Testis (tissue), 5 donors: ENCODE measurements at places on chromosomes 6 and 20. TPM values are rescaled to one million over a fixed set of nuclear protein-coding genes. Genes with fewer than 3 reads are reported as not detected.

DNA sequence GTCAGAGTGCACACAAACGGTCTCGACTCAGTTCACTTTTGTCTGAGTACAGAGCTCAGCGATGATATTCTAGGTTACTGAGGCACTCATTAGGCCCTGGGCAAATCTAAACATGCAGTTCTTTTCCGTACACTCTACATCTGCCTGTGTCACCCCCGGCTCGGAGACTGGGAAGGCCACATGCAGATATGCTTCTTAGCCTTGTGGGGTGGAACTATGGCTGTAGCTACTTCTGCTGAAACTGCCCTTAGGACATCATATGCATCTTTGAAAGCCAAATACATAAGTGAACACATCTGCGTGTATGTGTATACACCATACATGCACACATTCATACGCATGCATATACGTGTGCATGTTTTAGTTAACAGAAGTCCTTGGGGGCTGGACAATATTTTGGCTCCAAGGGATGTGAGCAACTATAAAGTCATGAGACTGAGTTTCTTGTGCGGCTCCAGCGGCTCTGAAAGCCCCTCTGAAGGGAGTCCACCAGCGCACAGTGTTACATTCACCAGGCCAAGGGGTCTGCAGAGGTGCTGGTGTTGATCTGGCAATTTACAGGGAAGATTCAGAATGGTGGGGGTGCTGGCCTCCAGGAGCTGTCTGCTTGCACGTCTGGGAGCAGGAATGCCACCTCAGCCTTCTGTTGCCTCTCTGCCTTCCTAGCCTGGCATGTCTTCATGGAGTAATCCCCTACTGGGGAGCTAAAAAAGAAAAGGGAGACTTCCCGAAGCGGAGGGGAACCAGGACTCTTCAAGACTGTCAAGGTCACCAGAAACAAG is 31.6 kb downstream of the PSMG4 start:
- no peaks in the 10 kb centered on the region for H3K36me3 ChIP-seq
- no peaks in the 10 kb centered on the region for H3K4me1 ChIP-seq
- H3K27me3 ChIP-seq: no peaks in the 10 kb centered on the region

GRCh38 chr6:116973976-116974375 is 96.9 kb downstream of the RFX6 start:
- no peaks in the 10 kb centered on the region for H3K36me3 ChIP-seq
- no peak for DNase-seq
- no peak overlapping the region for H3K27ac ChIP-seq
- no peaks in the 10 kb centered on the region for H3K27me3 ChIP-seq
- no peak overlapping the region for H3K4me3 ChIP-seq
- H3K4me1 ChIP-seq: no peaks in the 10 kb centered on the region

- no peak for DNase-seq
- peaks cover 15% of the 10 kb centered on the region for H3K4me1 ChIP-seq
Observed at GRCh38 chr20:48722002-48722731, 105.6 kb downstream of the PREX1 start.

- no peaks in the 10 kb centered on the region for H3K27me3 ChIP-seq
- no peak for DNase-seq
- peaks cover 40% of the 10 kb centered on the region for H3K4me1 ChIP-seq
- H3K36me3 ChIP-seq: no peaks in the 10 kb centered on the region
Observed at GRCh38 chr20:47327711-47328110, 28.8 kb downstream of the ZMYND8 start.

GRCh38 chr6:170248111-170248805 is 42.6 kb downstream of the DLL1 start:
- no peaks in the 10 kb centered on the region for H3K27me3 ChIP-seq
- H3K4me3 ChIP-seq: no peak overlapping the region
- H3K27ac ChIP-seq: no peak overlapping the region
- peaks cover 4% of the 10 kb centered on the region for H3K4me1 ChIP-seq
- peak; percentile 33 for DNase-seq

- no peak for DNase-seq
- H3K4me1 ChIP-seq: no peaks in the 10 kb centered on the region
- H3K27me3 ChIP-seq: no peaks in the 10 kb centered on the region
- H3K27ac ChIP-seq: no peak overlapping the region
- H3K4me3 ChIP-seq: no peak overlapping the region
Observed at GRCh38 chr20:61588411-61589385, 336.6 kb downstream of the CDH4 start.

- no peak overlapping the region for H3K27ac ChIP-seq
- no peak for DNase-seq
- no peaks in the 10 kb centered on the region for H3K36me3 ChIP-seq
- no peaks in the 10 kb centered on the region for H3K4me1 ChIP-seq
- H3K27me3 ChIP-seq: no peaks in the 10 kb centered on the region
Observed at GRCh38 chr20:63052571-63053431, 46.0 kb upstream of the BHLHE23 start.

DNA sequence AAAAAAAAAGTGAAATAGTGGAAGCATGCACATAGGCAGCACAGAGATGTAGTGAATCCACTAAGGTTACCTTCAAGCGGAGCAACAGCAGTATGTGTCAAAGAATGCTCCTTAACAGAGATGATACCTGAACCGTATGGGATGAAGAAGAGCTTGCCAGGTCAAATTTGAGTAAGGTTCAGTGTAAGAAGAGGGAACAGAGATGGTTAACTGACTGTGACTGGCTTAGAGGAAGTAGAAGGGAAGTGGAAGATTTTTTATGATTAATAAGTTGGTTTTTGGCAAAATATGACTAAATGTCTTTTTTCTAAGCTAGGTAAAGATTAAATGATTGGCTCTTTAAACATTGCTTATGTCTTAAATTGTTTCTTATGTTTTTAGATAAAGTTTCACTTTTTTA is 52.6 kb upstream of the C20orf144 start:
- no peaks in the 10 kb centered on the region for H3K27me3 ChIP-seq
- no peak for DNase-seq
- H3K27ac ChIP-seq: no peak overlapping the region
- no peaks in the 10 kb centered on the region for H3K4me1 ChIP-seq

- H3K27me3 ChIP-seq: no peaks in the 10 kb centered on the region
- H3K36me3 ChIP-seq: no peaks in the 10 kb centered on the region
- no peak overlapping the region for H3K27ac ChIP-seq
- no peak for DNase-seq
- H3K4me1 ChIP-seq: no peaks in the 10 kb centered on the region
Observed at GRCh38 chr6:153564803-153565202, 433.7 kb upstream of the RGS17 start.

- H3K4me1 ChIP-seq: no peaks in the 10 kb centered on the region
- H3K36me3 ChIP-seq: no peaks in the 10 kb centered on the region
- H3K27me3 ChIP-seq: no peaks in the 10 kb centered on the region
- no peak overlapping the region for H3K4me3 ChIP-seq
- H3K27ac ChIP-seq: no peak overlapping the region
Observed at GRCh38 chr6:14765721-14766390, 480.0 kb upstream of the JARID2 start.

DNA sequence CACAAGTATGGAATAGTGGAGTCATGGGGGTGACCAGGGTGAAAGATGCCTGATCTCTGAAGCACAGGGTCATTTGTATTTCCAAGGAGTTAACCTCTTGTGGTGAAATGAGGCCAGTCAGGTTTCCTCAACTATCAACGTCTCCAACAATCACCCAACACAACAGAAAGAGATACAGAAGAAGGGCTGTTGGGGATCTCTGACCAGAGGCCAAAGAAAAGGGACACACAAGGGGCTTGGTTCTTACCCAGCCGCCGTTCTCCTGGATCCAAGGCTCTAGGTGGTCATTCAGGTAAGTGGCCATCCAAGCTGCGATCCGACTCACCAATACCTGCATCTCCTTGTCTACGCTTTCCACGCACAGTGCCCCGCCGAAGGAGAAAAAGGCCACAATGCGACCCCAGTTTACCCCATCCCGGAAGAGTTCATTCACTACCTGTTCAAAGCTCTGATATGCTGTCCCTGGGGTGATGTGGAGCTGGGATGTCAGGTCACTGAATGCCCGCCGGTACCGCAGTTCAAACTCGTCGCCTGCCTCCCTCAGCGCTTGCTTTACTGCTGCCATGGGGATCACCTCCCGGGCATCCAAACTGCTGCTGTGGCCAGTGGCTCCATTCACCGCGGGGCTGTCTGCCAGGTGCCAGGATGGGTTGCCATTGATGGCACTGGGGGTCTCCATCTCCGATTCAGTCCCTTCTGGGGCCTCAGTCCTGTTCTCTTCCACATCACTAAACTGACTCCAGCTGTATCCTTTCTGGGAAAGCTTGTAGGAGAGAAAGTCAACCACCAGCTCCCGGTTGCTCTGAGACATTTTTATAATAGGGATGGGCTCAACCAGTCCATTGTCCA is 1.0 kb downstream of the BCL2L1 start:
- peak overlapping the region; percentile 99 for H3K27ac ChIP-seq
- no peaks in the 10 kb centered on the region for H3K27me3 ChIP-seq
- no peaks in the 10 kb centered on the region for H3K36me3 ChIP-seq
- no peak for DNase-seq

- H3K27me3 ChIP-seq: no peaks in the 10 kb centered on the region
- H3K4me3 ChIP-seq: no peak overlapping the region
- H3K27ac ChIP-seq: peak overlapping the region; percentile 62
Observed at GRCh38 chr20:4972506-4973251, 28.6 kb downstream of the SLC23A2 start.

DNA sequence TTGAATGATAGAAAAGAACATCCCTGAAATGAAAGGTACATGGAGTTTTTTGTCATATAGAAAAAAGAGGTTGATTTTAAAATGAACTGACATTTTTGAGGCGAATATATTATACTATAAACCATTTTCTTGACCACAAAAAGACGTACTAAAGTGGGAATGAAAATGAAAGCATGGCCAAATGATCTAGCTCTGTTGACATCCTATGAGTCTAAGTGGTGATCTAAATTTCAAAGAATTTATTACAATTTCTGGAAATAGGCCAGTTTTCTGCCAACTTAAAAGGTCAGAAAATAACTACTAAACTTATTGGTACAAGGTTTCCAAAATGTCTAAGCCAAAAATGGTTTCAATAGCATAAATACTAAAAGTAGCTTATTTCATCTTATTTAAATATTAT is 536.8 kb downstream of the EYS start:
- H3K4me3 ChIP-seq: no peak overlapping the region
- H3K36me3 ChIP-seq: no peaks in the 10 kb centered on the region
- no peak for DNase-seq
- H3K27ac ChIP-seq: no peak overlapping the region

- H3K4me3 ChIP-seq: no peak overlapping the region
- H3K27me3 ChIP-seq: no peaks in the 10 kb centered on the region
- no peaks in the 10 kb centered on the region for H3K4me1 ChIP-seq
- no peak overlapping the region for H3K27ac ChIP-seq
- H3K36me3 ChIP-seq: no peaks in the 10 kb centered on the region
- no peak for DNase-seq
Observed at GRCh38 chr6:14722001-14722562, 523.8 kb upstream of the JARID2 start.

- DNase-seq: no peak
- H3K4me1 ChIP-seq: peaks cover 28% of the 10 kb centered on the region
- peak overlapping the region; percentile 71 for H3K27ac ChIP-seq
- no peaks in the 10 kb centered on the region for H3K36me3 ChIP-seq
Observed at GRCh38 chr6:154476494-154476893, 34.0 kb downstream of the CNKSR3 start.

- no peaks in the 10 kb centered on the region for H3K36me3 ChIP-seq
- H3K4me3 ChIP-seq: no peak overlapping the region
- no peak overlapping the region for H3K27ac ChIP-seq
- no peak for DNase-seq
- no peaks in the 10 kb centered on the region for H3K4me1 ChIP-seq
- no peaks in the 10 kb centered on the region for H3K27me3 ChIP-seq
Observed at GRCh38 chr20:33853507-33853813, 42.3 kb downstream of the CHMP4B start.

DNA sequence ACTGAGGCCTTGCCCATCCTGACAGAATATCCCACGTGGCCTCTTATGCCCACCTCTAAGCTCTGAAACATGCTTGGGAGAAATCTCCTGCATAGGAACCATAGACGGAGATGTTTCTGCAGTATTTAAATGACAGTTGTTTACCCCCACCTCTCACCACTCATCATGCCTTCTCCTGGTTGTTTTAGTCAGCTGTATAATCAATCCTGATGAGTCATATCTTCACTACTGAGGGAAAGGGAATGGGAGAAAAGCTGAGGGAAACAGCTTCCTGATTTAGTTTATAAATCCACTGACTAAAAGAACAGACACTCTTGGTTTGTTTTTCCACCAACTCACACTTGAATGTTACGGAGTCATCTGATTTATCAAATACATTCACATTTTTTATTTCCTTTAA is 113.2 kb upstream of the TENT5A start:
- H3K4me1 ChIP-seq: no peaks in the 10 kb centered on the region
- no peaks in the 10 kb centered on the region for H3K36me3 ChIP-seq
- no peak overlapping the region for H3K4me3 ChIP-seq
- H3K27me3 ChIP-seq: no peaks in the 10 kb centered on the region
- DNase-seq: no peak

GRCh38 chr6:25875563-25875905 is 1.5 kb upstream of the SLC17A3 start:
- DNase-seq: no peak
- H3K36me3 ChIP-seq: no peaks in the 10 kb centered on the region
- no peaks in the 10 kb centered on the region for H3K27me3 ChIP-seq
- no peaks in the 10 kb centered on the region for H3K4me1 ChIP-seq
- no peak overlapping the region for H3K27ac ChIP-seq

DNA sequence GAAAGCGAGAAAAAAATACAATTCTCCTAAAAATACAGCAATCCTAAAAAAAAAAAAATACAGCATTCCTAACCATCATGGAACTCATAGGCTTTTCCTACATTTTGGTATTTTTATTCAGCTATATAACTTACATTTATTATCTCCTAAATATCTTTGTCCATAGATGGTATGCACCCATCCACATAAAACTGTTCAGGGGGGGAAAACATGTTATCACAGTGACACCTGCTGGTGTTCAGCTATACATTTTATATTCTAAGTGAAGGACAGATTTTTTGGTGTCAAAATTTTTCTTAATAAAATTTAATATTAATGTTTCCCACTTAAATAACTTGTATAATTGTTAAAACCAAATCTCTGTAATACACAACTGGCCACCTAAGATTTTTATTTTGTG is 58.0 kb downstream of the BLOC1S5 start:
- H3K4me1 ChIP-seq: no peaks in the 10 kb centered on the region
- no peak overlapping the region for H3K27ac ChIP-seq
- no peak for DNase-seq
- no peak overlapping the region for H3K4me3 ChIP-seq
- H3K36me3 ChIP-seq: no peaks in the 10 kb centered on the region

GRCh38 chr6:4384656-4385055 is 249.3 kb upstream of the ECI2 start:
- H3K36me3 ChIP-seq: no peaks in the 10 kb centered on the region
- no peaks in the 10 kb centered on the region for H3K27me3 ChIP-seq
- DNase-seq: no peak

The HLA-DOB gene
- 1.3 TPM for total RNA-seq

The BCAS1 gene
- 2.4 TPM for total RNA-seq

The OR5V1 gene
- 1.4 TPM for total RNA-seq

The GRM1 gene
- 5.6 TPM for total RNA-seq

The EMILIN3 gene
- 4.2 TPM for total RNA-seq

The RAET1L gene
- total RNA-seq: not detected

The KCNQ2 gene
- total RNA-seq: 49.2 TPM

The XKR7 gene
- total RNA-seq: 0.25 TPM

The OR2H2 gene
- total RNA-seq: 0.25 TPM

The POM121L2 gene
- total RNA-seq: 5.1 TPM

The FBXO30 gene
- 13.4 TPM for total RNA-seq

The GPLD1 gene
- total RNA-seq: 15.6 TPM

The SYTL3 gene
- 11.0 TPM for total RNA-seq

The ZC3H12D gene
- 1.4 TPM for total RNA-seq
